ENCODE measurements at places on chromosomes 6 and 20.
A peak's percentile ranks its signal among the peaks of the same experiment; 100 is the strongest.

DNA sequence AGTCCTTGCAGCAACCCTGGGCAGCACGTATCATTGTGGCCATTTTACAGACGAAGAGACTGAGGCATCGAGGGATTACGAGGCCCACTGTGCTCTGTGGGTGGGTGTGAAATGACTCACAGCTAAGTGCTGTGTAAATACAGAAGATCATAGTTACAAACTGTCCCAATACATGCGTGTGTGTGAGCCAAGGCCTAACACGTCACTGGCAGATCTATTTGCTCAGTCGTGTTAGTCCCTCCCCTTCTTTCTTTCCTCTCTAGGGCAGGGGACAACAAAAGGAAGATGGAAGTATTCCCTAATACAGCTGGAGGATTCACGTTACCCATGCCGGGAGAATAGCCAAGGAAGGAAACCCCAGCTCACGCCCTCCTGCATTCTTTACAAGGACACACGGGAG, 175.9 kb downstream of the CDC5L start:
- DNase-seq, result no peak

DNA sequence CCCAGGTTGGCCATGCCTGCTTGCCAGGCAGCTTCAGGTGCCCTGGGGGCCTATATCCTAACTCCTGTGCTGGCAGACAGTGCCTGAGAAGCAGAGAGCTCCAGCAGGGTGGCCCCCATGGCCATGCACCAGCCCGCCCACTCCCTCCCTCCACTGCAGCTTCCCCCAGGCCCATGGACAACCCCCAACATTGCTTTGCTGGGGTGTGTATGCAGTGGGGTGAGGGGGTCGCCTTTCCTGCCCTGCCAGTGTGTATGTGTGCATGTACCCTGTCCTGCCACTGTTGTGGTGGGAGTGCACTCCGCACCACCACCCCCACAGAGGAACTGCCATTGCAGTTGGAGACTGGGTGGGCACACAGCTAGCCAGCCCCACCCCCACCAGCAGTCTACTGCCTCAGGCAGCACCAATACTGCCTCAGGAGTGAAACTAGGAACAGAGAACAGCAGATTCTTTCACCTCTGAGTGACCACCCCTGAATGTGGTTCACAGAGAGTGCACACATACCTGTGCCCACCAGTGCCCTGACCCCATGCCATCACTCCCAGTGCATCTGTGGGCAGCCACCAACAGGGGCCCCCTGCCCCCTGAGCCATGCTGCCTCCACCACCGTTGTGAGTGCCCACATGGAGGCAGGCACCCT, 151.1 kb downstream of the LRRC1 start:
- DNase-seq, result no peak

DNA sequence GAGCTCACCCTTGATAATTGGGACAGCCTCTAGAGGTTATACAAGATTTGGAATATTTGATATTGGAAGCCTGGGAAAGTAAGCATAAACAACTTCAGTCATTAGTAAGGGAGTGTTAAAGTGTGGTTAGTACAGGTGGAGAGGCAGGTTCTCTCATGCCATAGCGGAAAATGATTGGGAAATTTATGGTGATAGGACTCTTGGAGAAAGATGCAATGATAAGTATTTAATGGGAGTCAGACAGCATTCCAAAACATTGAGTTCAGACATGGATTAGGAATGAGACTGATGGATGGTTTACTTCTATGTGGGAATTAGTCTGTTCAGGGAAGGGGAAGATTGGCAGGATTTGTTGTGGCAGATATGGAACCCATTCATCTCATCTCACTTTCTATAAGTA, 152.7 kb downstream of the MCHR2 start:
- DNase-seq, result peak; percentile 74

DNA sequence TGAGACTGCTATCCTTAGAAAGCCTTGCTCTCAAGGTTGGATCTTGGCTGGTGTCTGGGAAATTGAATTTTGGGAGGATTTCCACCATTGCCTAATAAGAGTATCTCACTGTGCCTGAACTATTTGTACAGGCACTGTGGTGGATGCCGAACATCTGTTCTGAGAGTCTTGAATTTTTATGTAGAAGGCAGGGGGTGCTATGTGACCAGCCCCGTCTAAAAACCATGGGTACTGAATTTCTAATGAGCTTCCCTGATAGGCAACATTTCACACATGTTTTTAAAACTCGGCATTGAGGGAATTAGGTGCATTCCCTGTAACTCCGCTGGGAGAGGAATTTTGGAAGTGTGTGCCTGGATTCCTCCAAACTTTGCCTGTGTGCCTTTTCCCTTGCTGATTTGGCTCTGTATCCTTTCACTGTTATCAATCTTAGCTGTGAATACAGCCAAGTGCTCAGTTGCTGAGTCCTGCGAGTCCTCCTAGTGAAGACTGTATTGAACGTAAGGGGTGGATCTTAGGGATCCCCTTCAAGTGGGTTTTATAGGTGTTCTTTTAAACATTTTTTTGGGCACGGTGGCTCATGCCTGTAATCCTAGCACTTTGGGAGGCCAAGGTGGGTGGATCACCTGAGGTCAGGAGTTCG, 27.6 kb upstream of the SCAF8 start:
- DNase-seq, result no peak

GRCh38 chr20:54023406-54023805, 47.0 kb downstream of the BCAS1 start:
- DNase-seq, result no peak
